ENCODE measurements at places on chromosomes 16 and 17.

GRCh38 chr17:13541032-13541480, 60.7 kb downstream of the HS3ST3A1 start:
- DNase-seq = peak; percentile 93

DNA sequence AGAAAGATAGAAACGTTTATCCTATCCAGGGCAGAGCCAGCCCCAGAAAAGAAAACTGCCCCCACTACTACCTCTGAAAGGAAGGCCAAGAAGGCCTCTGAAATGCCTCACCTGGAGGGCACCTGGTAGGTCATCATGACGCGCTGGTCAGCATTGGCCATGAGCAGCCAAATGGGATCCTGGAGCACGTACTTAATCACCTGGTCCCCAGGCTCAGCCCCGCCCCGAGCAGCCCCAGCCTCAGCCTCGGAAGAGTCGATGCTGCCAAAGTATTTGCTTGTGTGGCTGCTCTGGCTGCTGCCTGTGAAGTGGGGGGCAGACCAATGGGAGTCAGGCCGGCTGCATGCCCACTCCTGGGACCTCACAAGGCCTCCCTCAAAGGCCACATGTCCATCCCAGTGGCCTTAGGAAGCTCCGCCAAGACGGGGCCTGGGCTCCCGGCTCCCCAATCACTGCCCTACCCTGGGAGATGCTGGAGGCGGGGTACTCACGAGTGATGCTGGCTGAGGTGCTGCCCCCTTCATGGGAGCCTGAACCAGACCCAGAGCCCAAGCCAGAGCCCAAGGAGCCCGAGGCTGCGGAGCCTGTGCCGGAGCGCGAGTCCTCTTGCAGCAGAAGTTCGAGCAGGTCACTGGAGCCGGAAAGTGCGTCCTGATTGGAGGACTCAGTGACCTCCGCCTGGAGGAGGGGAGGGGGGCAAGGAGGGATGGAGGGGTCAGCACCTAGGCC, 9.9 kb downstream of the PER1 start:
- no peak for DNase-seq

DNA sequence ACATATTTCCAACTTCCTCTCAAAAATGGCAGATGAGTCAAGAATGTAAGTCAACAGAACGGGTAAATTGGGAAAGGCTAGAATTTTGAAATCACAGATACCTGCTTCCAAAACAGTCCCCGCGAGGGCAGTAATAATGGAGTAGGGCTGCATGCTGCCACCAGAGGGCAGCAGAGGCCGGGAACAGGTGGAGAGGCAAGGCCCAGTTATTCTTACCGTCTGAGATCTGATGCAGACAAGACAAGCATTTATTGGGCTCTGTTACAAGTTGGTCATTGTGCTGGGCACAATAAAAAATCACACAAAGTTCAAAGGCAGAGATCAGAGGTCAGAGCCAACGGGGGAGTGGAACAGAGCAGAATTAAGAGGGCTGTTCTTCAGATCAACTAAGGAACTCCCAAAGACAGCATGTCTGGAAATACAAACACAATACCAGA, 8.8 kb upstream of the MLKL start:
- peak; percentile 36 for DNase-seq

DNA sequence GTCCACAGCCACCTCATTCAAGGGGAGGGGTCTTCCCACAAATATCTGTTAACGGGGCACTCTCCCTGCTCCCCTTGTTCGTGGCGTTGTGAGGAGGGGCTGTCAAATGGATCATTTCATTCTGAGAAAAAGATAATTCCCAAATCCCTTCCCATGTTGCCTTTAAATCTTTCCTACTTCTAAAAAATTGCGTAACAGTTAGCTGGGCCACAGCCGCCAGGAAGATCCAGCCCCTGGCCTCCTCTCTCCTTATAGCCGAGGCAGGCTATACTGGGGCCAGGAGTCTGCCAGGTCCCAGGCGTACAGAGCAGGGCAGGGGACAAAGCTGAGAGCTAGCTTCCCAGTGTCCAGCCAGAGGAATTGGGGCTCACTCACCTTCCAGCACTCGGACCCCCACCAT, 430 bp downstream of the C16orf89 start:
- no peak for DNase-seq

DNA sequence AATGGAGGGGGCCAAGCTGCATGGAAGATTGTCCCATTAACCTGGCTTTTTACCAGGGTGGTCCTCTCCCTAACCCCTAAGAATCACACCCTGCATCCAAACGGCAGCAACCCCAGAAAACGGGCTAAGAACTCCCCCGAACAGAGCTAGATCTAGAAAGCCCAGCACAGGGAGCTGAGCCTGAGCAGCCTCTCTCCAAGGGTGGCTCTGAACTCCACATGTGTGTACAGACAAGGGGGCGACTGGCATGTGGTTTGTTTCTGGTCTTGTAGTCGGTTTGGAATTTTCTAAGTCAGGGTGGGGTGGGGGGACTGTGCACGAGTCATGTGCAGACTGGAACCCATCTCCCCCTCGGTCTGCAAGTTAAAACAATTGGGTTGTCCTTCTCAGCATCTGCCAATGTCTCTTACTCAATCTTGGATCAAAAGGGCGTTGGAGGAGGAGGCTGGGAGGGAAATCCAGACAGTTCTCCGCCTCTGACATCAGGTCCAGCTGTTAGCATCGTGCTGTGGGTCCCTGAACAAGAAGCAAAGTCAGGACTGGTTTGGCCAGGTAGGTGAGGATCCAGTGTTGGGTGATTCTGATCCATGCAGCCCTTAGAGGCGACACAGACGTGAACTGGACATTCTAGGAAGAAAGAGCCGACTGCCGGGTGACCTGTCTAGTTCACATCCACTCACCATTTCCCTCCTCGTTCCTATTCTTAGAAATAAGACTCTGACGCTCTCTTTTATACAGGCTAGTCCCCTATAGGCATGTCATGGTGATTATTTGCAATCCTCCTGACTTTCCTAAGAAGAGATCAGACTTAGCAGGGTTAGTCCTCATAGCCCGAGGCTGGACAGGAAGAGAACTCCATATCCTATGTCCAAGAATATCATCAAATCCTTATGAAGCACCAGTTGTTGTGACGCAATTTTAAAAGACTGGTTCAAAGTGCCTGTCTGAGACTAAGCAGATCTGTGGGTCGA, 381.8 kb downstream of the SOX9 start:
- no peak for DNase-seq

DNA sequence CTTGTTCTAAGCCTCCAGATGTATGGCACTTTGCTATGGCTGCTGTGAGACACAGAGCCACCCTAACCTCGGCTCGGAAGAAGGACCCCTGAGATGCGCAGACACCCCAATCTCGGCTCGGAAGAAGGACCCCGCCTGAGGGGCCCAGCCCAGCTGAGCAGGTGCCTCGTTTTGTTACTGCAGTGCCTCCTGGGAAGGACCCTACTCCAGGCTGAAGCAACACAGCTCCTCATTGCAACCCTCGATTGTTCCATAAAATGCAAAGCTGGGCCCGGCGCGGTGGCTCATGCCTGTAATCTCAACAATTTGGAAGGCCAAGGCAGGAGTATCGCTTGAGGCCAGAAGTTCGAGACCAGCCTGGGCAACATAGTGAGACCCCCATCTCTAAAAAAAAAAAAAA, 61.3 kb downstream of the C16orf95 start:
- DNase-seq = no peak

DNA sequence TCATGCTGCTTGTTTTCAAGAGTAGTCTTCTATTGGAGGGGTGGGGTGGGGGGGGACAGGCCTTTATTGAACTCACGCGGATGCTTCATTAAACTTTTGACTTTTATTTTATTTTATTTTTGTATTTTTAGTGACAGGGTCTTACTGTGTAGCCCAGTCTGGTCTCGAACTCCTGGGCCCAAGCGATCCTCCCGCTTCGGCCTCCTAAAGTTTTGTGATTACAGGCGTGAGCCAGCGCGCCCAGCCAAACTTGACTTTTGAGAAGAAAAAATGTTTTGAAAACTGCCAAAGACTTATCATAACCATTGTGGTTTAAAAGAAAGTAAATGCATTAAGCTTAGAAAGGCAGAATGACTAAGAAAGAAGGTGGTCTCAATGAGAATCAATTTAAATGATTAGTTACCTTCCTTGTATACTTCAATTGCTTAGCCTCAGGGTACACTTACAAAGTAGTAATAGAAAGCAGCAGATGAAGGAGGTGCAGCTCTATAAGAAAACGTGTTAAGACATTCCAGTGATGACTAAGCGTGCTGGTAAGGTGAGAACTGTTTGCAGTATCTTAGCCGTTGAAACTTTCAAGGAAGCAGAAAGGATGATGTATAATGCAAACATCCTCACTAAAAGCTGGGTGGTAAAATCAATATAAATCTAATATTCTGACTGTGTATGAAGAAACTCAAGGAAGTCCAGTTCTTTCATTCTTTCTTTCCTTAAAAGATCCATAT, 1.2 kb downstream of the AP2B1 start:
- DNase-seq = peak; percentile 56

DNA sequence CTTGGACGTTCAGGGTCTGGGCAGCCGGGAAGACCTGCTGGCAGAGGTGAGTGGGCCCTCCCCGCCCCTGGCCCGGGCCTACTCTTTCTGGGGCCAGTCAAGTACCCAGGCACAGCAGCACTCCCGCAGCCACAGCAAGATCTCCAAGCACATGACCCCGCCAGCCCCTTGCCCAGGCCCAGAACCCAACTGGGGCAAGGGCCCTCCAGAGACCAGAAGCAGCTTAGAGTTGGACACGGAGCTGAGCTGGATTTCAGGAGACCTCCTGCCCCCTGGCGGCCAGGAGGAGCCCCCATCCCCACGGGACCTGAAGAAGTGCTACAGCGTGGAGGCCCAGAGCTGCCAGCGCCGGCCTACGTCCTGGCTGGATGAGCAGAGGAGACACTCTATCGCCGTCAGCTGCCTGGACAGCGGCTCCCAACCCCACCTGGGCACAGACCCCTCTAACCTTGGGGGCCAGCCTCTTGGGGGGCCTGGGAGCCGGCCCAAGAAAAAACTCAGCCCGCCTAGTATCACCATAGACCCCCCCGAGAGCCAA, 8.6 kb upstream of the ABCC3 start:
- DNase-seq = no peak

GRCh38 chr16:72721981-72722380, 325.9 kb downstream of the ZFHX3 start:
- no peak for DNase-seq

GRCh38 chr16:81558077-81558443, 113.5 kb downstream of the CMIP start:
- no peak for DNase-seq

DNA sequence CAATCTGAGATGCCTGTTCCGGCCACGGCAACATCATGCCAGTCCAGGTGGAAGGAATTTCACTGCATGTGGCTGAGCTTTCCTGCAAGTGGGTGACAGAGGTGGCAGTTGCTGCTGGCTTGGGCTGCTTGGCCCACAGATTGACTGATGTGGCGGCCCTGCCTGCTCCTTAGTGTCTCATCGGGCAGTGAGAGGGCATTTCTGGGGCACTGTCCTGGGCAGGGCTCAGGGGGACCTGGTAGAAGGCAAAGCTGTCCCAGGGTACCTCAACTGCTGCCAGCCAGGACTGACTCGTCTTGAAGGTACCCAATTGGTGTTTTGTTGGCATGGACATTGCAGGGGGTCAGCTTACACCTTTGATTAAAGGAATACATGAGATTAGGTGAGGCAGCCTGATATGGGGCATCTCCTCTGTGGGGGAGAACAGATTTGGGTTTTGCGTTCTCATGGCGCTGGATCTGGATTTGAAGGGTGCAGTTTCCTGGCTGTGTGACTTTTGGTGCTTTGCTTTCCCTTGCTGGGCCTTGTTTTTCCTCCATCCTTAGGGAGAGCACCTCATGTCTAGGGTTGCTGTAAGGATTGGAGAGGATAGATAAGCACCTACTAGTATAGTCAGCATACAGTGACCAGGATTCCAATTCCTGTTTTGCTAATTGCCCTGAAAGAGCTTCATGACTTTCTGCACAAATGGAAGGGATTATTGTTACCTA, 5.4 kb downstream of the CMIP start:
- DNase-seq = no peak

GRCh38 chr17:30429155-30429554, 48.1 kb upstream of the GOSR1 start:
- peak; percentile 40 for DNase-seq

DNA sequence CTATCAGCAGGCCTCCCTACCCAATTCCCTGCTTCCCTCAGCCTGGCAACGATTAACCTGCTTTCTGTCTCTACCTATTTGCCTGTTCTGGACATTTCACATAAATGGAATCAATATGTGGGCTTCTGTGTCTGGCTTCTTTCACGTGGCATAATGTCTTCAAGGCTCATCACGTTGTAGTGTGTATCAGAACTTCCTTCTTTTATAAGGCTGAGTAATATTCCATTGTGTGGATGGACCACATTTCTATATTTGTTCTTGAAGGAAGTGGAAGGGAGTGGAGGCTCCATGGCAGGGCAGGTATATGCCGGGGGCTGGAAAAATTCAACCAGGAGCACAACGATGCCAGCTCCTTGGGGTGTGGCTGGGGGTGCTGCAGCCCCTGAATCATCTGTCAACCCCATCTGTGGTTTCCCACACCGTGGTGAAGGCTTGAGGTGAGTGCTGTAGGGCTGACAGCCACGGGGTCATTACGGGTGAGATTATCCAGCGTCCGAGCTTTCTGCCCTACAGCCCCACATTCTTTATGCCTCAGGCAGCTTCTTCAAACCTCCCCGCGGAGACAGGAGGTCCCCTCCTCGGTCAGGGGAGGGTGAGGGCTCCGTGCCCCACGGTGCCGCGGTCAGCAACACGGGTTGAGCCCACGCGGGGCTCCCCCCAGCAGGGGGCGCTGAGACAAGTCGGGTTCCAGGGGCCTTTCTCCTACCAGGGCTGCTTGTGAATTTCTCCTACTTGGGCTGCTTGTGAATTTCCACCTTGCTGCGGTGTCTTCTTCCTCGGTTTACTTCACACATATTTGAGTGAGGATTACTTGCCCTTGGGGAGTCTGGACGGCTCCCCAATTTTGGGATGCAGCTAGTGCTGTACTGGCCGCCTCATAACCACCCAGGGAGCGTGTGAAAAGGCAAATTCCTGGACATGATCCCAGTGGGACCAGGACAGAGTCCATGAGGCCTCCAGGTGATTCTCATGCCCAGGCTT, 18.3 kb upstream of the WFIKKN2 start:
- no peak for DNase-seq

All from non-pigmented ciliary epithelial cell (primary cell).